OCI-M1 (cell line): ENCODE measurements at places on chromosomes 4 and X.

DNA sequence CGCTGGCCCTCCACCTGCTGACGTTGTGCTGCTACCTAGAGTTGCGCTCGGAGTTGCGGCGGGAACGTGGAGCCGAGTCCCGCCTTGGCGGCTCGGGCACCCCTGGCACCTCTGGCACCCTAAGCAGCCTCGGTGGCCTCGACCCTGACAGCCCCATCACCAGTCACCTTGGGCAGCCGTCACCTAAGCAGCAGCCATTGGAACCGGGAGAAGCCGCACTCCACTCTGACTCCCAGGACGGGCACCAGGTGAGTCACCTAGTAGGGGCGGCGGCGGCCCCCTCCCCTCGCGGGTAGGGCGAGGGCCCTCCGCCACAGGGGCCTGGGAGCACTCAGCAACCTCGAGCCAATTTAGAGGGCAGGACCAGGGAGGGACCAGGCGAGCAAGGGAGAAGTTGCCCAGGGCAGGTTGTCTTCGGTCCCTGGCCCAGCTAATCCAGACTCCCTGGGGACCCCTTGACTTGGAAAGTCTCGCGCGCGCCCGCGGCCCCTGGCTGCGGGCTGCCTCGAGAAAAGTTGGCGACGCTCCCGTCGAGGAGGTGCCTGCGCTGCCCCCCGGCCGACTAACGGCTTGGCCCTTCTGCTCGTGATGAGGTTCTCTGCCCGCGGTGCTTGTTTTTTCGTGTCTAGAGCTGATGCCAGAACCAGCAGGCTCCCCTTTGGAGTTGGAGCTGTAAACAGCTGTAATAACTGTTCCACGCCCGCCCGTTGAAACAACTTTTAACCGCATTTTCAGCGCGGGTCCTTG, 717 bp downstream of the EDA start:
- no peak for DNase-seq

GRCh38 chrX:24110069-24110468, 39.5 kb upstream of the ZFX start:
- DNase-seq, result no peak

DNA sequence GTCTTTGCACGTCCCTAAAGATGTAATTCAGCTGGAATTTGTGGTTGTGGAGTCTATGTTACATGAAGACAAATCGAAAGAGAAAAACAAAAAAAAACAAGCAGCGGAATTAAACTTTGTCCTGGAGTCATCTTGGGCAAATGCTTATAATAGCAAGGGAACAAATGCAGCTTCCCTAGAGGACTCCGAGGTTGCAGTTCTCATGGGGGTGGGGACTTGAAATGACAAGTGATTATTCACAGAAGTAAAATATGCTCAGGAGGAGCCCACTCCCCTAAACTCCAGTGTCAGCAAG, 362.4 kb downstream of the ARHGAP24 start:
- DNase-seq, result no peak

GRCh38 chrX:100449696-100450608, 39.9 kb upstream of the PCDH19 start:
- no peak for DNase-seq

- DNase-seq, result peak; percentile 92
Measured at GRCh38 chrX:118631586-118631985, 95.8 kb upstream of the IL13RA1 start.

DNA sequence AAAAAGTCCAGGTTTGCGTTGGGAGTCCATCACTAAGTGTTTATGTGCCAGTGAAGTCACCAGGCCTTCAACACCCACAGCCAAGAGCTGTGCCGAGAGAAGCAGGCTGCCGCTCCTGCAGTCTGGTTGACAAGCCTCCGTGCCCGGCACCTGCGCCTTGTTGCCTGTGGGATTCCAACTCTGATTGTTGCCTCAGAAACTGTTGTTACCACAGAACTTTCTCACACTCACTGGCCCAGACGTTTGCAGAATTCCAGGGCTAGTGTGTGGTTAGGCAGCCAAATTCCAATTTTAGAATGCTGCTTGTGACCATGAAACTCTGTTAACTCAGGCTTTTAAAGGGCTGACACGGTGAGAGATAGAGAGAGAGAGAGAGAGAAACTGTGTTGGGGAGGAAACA, 119.5 kb upstream of the LIMCH1 start:
- no peak for DNase-seq

GRCh38 chr4:151052785-151053184, 37.7 kb upstream of the LRBA start:
- DNase-seq, result no peak

GRCh38 chrX:121831601-121832000, 784.2 kb downstream of the GLUD2 start:
- DNase-seq, result no peak

DNA sequence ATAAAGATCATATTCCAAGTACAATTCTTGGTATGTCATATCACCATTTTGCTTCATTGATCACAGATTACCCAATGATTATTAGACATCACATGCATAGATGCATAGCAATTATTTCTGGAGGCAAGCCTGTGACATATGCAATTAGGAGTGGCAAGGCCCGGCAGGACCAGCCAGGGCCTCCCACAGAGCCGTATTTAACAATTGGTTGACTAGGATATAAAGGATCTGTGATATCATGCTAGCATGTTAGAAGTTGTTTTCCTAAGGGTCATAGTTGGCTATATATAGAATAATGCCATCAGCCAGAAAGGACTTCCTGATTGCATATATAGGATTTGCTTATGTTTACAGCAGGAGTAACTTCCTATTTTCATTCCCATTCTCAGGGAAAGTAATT, 103.5 kb upstream of the OTUD4 start:
- DNase-seq, result no peak

GRCh38 chr4:15451866-15452765, 17.6 kb upstream of the CC2D2A start:
- no peak for DNase-seq

GRCh38 chr4:3527914-3528876, 4.0 kb downstream of the LRPAP1 start:
- no peak for DNase-seq

DNA sequence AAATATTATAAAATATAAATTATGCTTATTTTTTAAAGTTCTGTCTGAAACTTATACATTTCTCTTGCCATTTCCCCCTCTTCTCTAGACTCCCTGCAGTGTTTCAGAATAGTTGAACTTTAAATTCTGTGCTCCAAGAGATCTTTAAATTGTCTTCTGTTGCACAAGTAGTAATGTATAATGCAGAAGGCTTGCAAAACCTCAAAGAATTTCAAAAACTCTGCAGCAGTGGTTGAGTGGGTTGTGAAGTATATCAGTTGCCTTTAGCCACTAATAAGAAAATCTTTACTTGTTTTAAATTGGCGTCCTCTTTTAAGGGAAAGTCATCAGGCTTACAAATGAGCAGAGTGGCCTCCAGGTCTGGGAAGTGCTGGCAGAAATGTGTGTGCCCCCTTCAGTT, 1153.3 kb upstream of the PABPC4L start:
- no peak for DNase-seq

- no peak for DNase-seq
Measured at GRCh38 chr4:31160146-31160545, 440.0 kb downstream of the PCDH7 start.

- DNase-seq, result no peak
Measured at GRCh38 chr4:10640561-10641201, 43.9 kb downstream of the CLNK start.

DNA sequence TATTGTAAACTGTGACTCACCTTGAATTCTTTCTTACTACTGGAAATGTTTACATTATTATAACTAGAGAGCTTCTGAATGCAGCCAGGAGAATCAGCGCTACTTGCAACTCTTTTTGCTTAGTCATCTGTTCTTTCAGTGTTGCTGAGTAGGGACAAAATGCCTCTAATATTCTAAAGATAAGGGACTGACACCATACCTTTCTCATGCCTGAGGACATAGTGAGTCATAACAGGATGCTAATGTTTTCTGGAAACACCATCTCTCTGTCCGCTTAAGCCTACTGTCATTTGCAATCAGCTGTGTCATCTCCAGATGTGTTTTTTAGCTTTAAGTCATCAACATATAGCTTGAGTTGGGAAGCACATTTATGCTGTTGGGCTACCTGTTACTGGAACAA, 108.3 kb downstream of the QRFPR start:
- DNase-seq, result no peak

GRCh38 chr4:123412700-123413512, 16.3 kb downstream of the SPRY1 start:
- DNase-seq, result no peak

DNA sequence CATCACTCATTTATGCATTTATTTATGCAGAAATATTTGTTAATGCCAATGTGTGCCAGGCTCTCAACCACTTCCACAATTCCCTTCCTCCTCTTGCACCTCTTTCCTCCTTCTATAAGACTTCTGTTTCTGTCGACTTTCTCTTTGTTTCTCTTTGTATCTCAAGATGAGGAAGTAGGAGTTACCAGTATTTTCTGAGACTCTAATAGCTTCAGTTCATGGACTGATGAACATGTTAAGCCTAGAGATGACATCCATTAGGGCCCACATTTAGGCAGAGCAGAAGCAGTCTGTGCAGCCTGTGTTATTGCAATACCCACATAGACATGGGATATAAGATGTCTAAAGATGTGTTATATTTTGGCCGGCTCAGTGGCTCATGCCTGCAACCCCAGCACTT, 241.8 kb upstream of the SMIM31 start:
- DNase-seq, result peak; percentile 57

GRCh38 chrX:13432414-13433297, 112.8 kb upstream of the ATXN3L start:
- DNase-seq, result no peak

DNA sequence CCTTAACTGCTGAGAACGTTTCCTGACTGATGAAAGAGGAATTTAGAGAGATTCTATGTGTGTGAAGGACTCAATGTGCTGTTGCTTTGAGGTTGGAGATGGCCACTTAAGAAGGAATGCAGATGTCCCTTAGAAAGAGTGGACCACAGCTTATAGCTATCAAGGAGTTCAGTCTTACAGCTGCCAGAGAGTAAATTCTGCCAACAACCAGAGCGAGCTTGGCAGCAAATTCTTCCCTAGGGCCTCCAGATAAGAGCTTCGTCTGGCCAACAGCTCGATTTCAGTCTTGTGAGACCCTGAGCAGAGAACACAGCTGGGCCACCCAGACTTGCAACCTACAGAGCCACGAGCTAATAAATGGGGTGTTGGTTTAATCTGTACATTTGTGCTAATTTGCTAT, 21.8 kb downstream of the MID1 start:
- no peak for DNase-seq

DNA sequence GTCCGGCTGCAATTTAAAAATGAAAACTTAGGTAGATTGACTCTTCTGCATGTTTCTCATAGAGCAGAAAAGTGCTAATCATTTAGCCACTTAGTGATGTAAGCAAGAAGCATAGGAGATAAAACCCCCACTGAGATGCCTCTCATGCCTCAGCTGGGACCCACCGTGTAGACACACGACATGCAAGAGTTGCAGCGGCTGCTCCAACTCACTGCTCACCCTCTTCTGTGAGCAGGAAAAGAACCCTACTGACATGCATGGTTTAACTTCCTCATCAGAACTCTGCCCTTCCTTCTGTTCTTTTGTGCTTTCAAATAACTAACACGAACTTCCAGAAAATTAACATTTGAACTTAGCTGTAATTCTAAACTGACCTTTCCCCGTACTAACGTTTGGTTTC, 41.0 kb downstream of the MAP7D3 start:
- no peak for DNase-seq

DNA sequence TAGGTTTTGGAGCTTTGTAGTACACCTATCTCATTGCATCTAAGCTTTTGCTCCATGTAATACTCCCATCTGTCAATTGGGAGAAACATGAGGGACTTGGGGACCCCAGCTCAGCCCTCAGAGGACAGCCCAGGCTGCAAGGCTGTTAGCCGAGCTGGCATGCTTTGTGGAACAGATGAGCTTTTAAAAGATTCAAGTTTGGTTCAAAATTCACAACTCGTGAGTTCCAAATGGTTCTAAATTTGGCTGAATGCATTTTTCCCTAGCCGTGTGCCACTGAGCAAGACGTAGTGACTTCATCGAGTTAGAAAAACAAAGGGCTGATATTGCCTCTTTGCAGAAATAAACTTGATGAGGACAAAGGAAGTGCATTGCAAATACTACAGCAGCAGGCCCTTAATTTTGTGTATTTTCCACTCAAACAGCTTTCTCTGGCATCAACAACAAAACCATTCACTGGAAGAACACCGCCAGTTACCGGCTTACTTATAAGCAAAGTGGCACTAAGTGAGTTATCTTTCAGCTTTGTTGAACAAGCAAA, 165.0 kb upstream of the HS3ST1 start:
- no peak for DNase-seq

GRCh38 chr4:112516471-112517066, 589 bp upstream of the NEUROG2 start:
- DNase-seq, result no peak

DNA sequence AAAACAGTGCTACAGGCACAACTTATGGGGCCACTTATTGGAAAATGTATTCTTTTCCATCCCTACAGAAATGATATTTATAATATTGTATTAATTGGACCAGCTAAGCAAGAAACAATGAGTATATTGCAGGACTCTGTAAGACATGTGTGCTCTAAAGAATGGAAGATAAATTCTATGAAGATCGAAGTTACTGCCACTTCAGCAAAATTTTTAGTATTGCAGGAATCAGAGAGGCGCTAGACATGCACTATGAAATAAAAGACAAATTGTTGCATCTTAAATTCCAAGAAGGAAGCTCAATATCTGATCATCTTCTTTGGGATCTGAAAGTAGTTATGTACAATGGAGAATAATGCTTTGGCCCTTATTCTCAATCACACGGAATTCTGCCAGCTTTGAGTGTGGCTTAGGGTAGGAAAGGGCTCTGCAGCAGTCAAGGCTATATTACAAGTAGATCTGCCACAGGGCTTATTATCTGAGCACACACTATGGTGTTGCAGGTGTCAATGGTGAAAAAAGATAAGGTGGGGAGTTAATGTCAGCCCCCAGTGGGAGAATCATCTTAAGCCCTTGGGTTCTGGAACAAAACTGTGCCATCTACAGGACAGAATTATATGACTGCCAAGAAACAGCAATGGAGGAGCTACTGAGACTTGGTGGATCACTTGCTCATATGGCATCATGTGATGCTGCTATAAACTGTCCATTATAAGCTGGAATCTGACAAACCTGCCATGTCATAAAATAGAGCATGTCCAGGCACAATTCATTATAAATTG, 334.0 kb upstream of the NDST3 start:
- peak; percentile 73 for DNase-seq

GRCh38 chr4:18022572-18023050, 1.1 kb upstream of the LCORL start:
- peak; percentile 63 for DNase-seq

- no peak for DNase-seq
Measured at GRCh38 chrX:111850975-111851374, 25.0 kb upstream of the TRPC5OS start.

DNA sequence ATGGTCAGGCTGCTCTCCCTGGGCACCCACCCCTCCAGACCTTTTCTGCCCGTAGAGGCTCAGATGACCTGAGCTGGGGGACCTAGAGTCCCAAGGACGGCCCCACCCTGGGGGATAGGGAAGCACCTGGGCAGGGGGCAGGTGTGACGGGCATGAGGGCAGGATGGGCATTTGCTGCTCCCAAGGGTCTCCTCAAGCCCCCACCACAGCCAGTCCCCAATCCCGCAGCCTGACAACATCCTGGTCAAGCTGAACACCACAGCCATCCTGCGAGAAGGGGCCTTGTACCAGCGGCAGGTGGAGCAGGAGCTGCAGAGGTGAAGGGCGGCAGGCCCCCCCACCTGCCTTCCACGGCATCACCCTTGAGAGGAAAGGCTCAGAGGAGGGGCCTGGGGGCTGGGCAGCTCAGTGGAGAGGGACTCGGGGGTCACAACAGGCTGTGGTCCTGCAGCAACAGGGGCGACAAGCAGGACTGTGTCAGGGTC, 17.8 kb upstream of the RNF4 start:
- no peak for DNase-seq
